T-cell (primary cell): ENCODE measurements at places on chromosomes 5 and 9. TPM values are rescaled to one million over a fixed set of nuclear protein-coding genes. Genes with fewer than 3 reads are reported as not detected.

DNA sequence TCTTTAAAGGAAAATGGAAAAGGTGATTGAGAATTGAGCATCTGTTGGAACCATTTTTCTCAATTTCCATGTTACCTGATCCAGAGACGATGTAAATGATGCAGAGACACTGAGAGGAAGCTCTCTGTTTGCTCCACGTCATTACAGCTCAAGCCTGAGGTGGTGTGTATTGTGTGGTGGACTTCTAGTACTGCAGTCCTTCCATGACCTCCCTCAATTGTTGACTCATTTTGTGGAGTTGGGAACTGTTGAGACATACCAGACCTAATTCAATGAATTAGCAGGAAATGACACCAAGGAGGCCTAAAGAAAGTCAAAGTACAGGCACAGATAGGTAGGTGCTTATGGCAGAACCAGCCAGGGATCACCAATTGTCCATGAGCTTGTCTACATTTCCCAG lies 15.6 kb upstream of the LVRN start:
- H3K4me1 ChIP-seq, result no peaks in the 10 kb centered on the region
- H3K36me3 ChIP-seq, result no peaks in the 10 kb centered on the region
- no peaks in the 10 kb centered on the region for H3K27me3 ChIP-seq
- no peak overlapping the region for H3K4me3 ChIP-seq
- no peak overlapping the region for H3K27ac ChIP-seq
- DNase-seq, result no peak

DNA sequence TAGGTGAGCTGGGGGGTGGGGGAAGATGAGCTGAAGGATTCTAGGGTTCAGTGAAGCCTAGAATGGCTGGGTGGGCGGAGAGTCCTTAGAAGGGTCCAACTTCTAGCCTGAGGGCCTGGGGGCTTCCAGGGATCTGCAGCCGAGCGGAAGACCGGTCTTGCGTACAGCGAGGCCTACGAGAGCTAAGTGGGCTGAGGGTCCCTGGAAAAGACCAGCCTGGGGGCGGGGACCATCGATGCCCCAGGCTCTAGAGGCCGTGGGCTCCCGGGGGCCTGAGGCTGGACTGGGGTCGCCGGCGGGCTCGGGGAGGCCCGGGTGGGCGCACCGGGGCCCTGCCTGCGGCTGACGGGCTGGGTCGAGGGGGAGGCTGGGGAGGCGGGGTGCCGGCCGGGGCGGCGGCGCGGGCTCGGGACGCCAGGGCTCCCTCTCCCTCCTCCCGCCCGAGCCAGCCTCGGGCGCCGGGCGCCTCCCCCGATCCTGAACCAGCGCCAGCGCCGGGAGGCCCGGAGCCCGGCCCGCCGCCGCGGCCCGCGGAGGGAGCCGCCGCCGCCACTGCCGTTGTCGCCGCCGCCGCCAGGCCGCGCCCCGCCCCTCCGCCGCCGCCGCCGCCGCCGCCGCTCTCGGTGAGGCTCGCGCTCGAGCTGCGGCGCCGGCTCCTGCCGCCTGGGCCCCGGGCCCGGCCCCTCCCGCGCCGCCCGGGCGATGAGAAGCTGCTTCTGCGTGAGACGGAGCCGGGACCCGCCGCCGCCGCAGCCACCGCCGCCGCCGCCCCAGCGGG lies at the start of gene MVB12B:
TSS of gene MVB12B (plus strand) at position 602 of the 778 bp plus-strand sequence. CDS start at position 703, 101 bp downstream.
- peak; percentile 54 for DNase-seq
- peak within 1 kb of the TSS; percentile 63 for H3K27ac ChIP-seq
- no peaks in the 10 kb centered on the region for H3K36me3 ChIP-seq
- H3K4me3 ChIP-seq, result peak within 1 kb of the TSS; percentile 62

DNA sequence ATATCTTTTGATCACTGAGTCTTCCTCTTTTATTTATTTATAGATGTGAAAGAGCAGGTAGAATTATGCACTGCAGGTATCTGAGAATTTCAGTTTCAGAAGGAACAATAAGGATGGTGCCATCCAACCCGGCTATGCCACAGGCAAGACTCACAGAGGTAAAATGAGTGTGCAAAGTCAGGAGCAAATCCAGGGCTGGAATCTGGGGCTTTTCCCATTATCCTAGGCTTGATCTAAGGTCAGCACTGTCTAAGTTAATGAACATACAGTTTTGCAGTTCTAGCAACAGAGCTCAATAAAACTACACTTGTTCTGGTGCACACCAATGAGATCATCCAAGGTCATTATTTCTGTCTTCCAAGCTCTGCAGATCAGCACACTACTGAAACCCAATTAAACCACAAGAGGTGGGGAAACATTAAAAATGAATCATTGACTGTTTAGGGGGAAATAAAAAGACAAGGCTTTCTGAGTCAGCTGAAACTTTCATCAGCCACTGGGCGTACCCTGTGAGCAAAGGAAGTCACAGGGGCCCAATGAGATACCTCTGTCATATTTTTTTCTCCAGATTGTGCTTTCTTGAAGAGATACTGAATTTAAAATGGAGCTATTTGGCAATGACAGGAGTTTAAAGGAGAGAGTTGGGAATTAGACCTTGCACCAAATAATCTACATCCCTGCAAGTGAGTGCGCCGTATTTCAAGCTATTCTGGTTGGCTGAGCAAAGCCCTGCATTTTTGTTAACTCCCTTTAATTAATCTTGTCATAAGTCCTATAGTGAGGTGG lies 662.2 kb upstream of the ZNF608 start:
- no peak overlapping the region for H3K4me3 ChIP-seq
- H3K27me3 ChIP-seq, result no peaks in the 10 kb centered on the region
- no peak overlapping the region for H3K27ac ChIP-seq

- H3K4me3 ChIP-seq, result peak within 1 kb of the TSS; percentile 81
- H3K27ac ChIP-seq, result peak within 1 kb of the TSS; percentile 82
- H3K4me1 ChIP-seq, result peaks cover 22% of the 10 kb centered on the region
- no peaks in the 10 kb centered on the region for H3K27me3 ChIP-seq
Observed at GRCh38 chr5:95646569-95647431, at the start of gene RFESD. Gene RFESD (plus strand): TSS chr5:95646777. CDS start chr5:95652272, 5,495 bp downstream.

- peaks cover 7% of the 10 kb centered on the region for H3K4me1 ChIP-seq
- no peaks in the 10 kb centered on the region for H3K36me3 ChIP-seq
- H3K27ac ChIP-seq, result no peak overlapping the region
- H3K27me3 ChIP-seq, result no peaks in the 10 kb centered on the region
- DNase-seq, result no peak
- no peak overlapping the region for H3K4me3 ChIP-seq
Observed at GRCh38 chr5:136040746-136041415, 12.1 kb downstream of the TGFBI start.

DNA sequence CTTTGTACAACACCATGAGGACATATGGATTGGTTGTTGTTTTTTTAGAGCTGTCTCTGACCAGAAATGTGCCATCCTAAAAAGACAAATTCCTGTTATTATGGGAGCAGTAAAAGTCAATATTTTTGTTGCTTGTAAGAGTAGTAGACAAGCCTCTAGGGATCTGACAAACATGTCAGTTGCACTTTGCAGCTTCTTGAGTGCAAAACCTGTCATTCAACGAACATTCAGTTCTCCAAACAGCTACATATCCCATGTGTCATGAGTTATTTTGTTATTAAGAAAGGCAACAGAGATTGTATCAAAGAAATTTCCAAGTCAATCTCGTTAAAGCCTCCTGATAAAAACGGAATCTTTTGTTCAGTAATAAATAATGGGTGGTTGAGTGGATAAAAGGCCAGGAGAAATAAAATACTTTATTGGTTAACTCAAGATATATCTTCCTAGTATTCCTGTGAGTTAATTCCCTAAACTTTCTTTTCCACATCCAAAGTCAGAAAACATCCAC lies 18.1 kb downstream of the C5orf58 start:
- no peak overlapping the region for H3K4me3 ChIP-seq
- H3K27me3 ChIP-seq, result no peaks in the 10 kb centered on the region
- no peak overlapping the region for H3K27ac ChIP-seq
- H3K4me1 ChIP-seq, result peaks cover 3% of the 10 kb centered on the region
- DNase-seq, result no peak

GRCh38 chr9:137760426-137760825 lies 117.2 kb upstream of the CACNA1B start:
- H3K4me3 ChIP-seq, result no peak overlapping the region
- H3K27me3 ChIP-seq, result no peaks in the 10 kb centered on the region
- H3K36me3 ChIP-seq, result peaks cover 63% of the 10 kb centered on the region
- no peak overlapping the region for H3K27ac ChIP-seq
- no peaks in the 10 kb centered on the region for H3K4me1 ChIP-seq

DNA sequence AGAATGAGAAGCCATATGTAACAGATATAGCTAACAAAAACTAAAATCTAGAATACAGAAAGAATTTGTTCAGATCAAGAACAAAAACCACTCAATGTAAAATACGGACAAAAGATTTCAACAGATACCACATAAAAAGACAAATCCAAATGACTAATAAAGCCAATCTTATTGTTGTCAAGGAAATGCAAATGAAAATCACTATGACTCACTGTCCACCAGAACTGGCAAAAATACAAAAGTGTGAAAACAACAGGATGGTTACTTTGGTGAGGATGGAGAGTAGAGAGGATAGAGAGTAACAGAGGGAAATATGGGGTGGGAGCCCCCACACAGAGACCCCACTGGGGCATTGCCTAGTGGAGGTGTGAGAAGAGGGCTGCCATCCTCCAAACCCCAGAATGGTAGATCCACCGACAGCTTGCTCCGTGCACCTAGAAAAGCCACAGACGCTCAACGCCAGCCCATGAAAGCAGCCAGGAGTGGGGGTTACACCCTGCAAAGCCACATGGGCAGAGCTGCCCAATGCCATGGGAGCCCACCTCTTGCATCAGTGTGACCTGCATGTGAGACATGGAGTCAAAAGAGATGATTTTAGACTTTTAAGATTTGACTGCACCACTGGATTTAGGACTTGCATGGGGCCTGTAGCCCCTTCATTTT lies 15.2 kb upstream of the RHOBTB3 start:
- DNase-seq, result no peak
- H3K4me3 ChIP-seq, result no peak overlapping the region
- no peak overlapping the region for H3K27ac ChIP-seq
- H3K36me3 ChIP-seq, result no peaks in the 10 kb centered on the region

GRCh38 chr5:88785746-88786565 lies 97.0 kb downstream of the MEF2C start:
- DNase-seq, result no peak
- H3K36me3 ChIP-seq, result no peaks in the 10 kb centered on the region
- no peaks in the 10 kb centered on the region for H3K4me1 ChIP-seq
- no peaks in the 10 kb centered on the region for H3K27me3 ChIP-seq

GRCh38 chr5:51618234-51618633 lies 235.0 kb downstream of the ISL1 start:
- DNase-seq, result no peak
- no peak overlapping the region for H3K27ac ChIP-seq

DNA sequence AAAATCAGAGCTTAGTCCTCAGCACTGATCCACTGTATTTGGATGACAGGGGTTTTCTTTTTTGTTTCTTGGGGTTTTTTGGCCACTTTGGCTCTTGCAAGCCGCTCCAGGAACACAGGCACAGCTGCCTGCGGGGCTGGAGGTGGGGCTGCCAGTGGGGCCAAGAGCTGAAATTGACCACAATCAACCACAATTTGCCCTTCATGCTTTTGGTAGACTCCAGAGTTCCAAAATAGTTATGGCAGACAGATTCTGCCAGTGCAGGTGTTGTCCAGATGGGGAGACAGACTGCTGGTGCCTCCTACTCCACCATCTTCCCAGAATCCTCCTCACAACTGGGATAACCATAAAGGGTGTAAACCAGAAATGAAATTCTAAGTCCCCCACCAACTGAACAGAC lies 36.5 kb downstream of the PLEKHG4B start:
- no peak for DNase-seq
- no peaks in the 10 kb centered on the region for H3K27me3 ChIP-seq
- H3K36me3 ChIP-seq, result no peaks in the 10 kb centered on the region
- no peaks in the 10 kb centered on the region for H3K4me1 ChIP-seq
- H3K4me3 ChIP-seq, result no peak overlapping the region

DNA sequence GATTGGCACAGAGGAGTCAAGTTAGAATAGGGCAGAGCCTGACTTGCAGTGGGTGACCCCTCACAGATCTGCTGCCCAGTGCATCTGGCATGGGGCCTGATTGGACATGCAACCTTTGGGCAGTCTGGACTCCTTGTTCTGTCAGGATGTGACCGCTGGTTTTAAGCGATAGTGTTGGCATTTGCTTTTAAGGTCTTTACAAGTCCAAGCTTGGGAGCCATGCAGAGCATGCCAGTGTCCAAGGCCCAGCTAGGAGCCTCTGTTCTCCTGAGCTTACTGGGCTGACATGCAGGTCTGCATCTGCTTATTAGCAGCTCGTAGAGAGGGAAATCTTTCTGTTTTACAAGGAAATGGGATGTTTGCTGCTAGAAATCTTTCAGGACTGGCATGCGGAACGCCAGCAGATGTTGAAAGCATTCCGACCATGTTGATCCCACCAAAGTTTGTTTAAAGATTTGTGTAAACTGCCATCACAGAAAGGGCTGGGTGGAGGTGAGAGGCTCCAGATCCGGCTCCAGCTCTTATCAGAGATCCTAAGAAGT lies 27.5 kb downstream of the GADD45G start:
- no peak overlapping the region for H3K27ac ChIP-seq
- H3K27me3 ChIP-seq, result peaks cover 19% of the 10 kb centered on the region
- no peak for DNase-seq

GRCh38 chr9:103681435-103681834 lies 412.7 kb upstream of the SMC2 start:
- H3K4me3 ChIP-seq, result no peak overlapping the region
- no peaks in the 10 kb centered on the region for H3K36me3 ChIP-seq
- DNase-seq, result no peak
- H3K27me3 ChIP-seq, result no peaks in the 10 kb centered on the region

DNA sequence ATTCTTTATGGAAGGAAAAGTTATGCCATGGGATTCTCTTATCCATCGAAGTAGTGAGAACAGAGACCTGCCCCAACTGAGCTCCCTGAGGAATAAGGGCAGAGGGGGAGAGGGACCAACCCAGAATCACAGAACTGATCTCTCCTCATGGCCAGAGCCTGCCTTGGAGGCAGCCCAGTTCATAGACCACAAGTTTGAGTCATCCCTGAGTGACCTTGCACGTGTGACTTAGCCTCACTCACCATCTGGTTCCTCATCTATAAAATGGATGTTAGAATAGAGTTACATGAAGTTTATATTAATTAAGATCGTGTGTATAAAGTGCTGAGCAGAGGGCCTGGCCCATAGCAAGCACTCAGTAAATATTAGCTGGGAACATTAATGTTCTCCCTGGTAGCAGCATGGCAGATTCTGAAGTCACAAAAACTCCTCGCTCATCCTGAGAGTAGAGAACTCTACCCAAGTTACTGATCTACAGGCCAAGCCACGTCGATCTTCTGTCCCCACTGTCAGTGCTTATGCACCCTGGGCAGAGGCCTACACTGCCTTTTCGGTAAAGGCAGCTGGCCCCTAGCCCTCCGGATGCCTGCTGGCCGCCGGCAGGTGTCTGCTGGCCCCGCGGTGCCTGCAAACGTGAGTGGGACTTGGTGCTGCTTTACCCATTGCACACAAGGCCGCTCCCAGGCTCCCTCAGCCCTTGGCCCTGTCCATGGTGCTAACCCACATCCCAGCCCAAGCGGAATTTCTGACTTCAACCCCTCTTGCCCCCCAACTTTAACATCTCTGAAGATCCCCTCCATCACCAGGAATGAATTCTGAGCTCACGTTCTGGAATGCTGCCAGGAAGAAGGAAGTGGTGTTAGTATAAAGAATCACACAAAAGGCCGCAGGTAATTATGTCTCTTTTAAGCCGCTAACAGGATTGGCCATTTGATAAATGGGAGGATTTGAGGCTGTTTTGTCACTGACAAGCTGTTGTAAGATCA lies 61.1 kb upstream of the ARAP3 start:
- H3K36me3 ChIP-seq, result no peaks in the 10 kb centered on the region
- H3K27me3 ChIP-seq, result peaks cover 34% of the 10 kb centered on the region

The FIBCD1 gene
- total RNA-seq, result not detected

The OR1L6 gene
- not detected for total RNA-seq

The PCDHGA8 gene
- not detected for total RNA-seq

The SH3RF2 gene
- total RNA-seq, result 0.26 TPM

The CCDC107 gene
- total RNA-seq, result 25.9 TPM

The MLANA gene
- total RNA-seq, result not detected

The TAF1L gene
- total RNA-seq, result not detected

The AFF4 gene
- total RNA-seq, result 50.7 TPM
